MV-4-11 (cell line): ENCODE measurements at places on chromosomes 3 and 15.

- no peak for DNase-seq
Measured at GRCh38 chr3:122515870-122516269, 1.1 kb upstream of the KPNA1 start.

- no peak for DNase-seq
Measured at GRCh38 chr3:12299026-12299425, 10.2 kb downstream of the PPARG start.

GRCh38 chr3:184756151-184757021 is 44.5 kb upstream of the MAGEF1 start:
- DNase-seq, result no peak

GRCh38 chr3:147421184-147421912 is 12.2 kb downstream of the ZIC1 start:
- DNase-seq, result no peak

DNA sequence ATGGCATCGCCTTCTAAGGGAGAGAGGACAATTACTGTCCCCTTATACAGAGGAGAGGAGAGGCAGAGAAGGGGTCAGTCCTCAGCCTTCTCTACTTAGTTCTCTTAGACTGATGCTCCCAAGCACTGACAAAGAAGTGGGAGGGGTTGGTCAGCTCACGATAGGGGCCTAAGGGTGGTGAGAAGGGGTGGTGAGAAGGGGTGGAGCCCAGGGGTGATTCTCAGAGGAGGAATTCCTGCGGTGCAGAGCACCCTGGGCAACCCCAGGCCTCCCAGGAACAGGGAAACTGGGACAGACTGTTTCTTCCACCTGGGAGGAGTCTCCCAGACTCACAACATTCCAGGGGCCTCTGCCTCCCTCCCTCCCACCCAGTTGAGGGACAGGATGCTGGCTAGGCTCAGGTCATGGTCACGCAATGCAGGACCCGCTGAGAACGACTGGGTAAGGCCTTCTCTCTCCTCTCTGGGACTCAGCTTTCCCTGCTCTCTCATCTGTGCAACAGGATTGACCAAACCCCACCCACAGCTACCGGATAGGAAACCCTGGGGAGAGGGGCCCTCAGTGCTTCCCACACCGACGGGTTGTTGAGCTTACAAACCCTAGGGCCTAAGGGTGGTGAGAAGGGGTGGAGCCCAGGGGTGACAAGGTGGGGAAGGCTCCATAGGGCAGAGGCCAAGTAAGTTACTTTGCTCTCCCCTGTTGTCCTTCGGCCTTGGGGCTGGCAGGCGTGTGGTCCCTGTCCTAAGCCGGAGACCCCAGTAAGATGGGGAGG is 1.5 kb downstream of the TPRA1 start:
- no peak for DNase-seq
